ENCODE measurements at places on chromosomes 11 and 22.

- DNase-seq: no peak
Measured at GRCh38 chr11:95586661-95587060, 202.9 kb downstream of the FAM76B start.

DNA sequence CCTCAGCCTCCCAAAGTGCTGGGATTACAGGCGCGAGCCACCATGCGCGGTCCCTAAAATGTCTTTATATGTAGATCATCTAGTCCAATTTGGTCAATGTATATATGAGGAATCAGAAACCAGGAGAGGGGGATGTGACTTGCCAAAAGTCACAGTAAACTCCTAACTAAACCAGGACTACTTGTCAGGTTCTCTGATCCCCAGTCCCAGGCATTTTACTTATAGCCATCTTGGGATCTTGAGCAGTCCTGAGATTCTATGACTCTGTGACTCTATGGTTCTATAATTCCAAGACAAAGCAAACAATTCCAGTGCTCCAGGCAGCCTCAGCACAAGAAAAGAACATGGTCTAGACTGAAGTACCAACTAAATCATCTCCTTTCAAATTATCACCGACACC is at the start of gene MS4A5:
Gene MS4A5 (plus strand): TSS at position 301 of the 400 bp plus-strand sequence. CDS start 103 bp downstream, outside the sequence.
- no peak for DNase-seq

GRCh38 chr11:73659961-73660360 is 13.6 kb downstream of the PLEKHB1 start:
- no peak for DNase-seq

DNA sequence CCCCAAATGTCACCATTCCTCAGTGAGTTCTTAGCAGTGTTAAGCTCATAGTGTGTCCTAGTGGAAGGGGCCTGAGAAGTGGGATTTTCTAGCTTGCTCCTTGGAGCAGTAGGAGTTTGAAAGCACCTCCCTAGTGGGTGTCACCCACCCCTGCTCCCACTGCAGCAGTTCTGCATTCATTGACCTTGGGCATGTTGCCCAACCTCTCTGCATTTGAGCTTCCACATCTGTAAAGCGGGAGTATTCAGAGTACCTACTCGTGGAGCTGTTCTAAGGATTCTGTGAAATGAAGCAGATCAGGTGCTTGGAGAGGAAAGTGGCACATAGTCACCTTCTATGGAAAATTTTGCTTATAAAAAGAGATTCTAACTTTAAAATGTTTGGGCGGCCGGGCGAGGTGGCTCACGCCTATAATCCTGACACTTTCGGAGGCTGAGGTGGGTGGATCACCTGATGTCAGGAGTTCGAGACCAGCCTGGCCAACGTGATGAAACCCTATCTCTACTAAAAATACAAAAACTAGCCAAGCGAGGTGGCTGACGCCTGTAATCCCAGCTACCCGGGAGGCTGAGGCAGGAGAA is 16.9 kb downstream of the LMO2 start:
- no peak for DNase-seq

- no peak for DNase-seq
Measured at GRCh38 chr11:66159324-66159984, 89.4 kb downstream of the PACS1 start.

DNA sequence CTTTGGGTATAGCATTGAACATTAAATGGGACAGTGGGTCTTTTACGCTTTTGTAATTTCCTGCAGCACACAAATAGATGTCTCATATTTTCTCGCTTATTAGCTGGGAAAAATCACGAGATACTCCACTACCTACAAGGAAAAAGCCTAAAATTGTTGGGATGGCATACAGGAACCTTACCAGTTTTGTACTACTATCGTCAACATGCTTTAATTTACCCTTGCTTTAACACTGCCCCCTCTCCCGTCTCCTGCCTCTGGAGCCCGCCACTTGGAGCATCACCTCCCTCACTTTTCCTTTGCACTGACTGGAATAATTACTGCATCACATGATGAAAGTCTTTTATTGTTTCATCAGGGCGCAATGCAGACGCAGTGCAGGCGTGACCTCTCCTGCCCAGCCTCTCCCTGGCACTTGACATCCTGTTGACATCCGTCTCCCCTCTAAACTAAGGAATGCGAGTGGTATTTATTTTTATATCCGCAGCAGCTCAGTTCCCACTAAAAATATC is 1.0 kb upstream of the FNBP4 start:
- DNase-seq: no peak

GRCh38 chr11:32643526-32643925 is 59.9 kb downstream of the EIF3M start:
- no peak for DNase-seq

Data from GM19239 (cell line).